ENCODE measurements at places on chromosomes 4 and X.

DNA sequence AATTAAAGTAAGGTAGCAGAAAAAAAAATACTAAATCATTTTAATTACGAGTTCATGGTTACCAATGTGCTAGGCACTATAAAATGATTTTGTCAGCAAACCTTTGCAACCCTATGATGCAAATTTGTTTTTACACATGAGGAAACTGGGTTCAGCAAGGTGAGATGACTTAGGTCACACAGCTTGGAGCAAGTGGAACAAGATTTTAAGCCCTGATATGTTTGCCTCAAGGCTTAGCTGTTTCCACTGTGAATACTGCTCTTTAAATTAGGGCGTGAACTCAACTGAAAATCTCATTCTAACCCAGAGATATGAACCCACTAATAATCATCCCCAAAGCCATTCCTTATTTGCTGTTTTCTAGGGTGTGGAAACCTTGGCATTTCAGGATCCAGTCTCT lies 86.3 kb downstream of the CEP44 start:
- no peaks in the 10 kb centered on the region for H3K36me3 ChIP-seq
- no peak overlapping the region for H3K27ac ChIP-seq
- H3K4me1 ChIP-seq: no peaks in the 10 kb centered on the region

GRCh38 chr4:80412322-80412721 lies 76.8 kb downstream of the CFAP299 start:
- no peak overlapping the region for H3K4me3 ChIP-seq
- no peaks in the 10 kb centered on the region for H3K4me1 ChIP-seq
- no peaks in the 10 kb centered on the region for H3K27me3 ChIP-seq
- H3K27ac ChIP-seq: no peak overlapping the region
- no peaks in the 10 kb centered on the region for H3K36me3 ChIP-seq

GRCh38 chr4:153465615-153466080 lies 512 bp upstream of the TMEM131L start:
- peak overlapping the region; percentile 55 for H3K27ac ChIP-seq
- peaks cover 10% of the 10 kb centered on the region for H3K36me3 ChIP-seq
- peak overlapping the region; percentile 96 for H3K4me3 ChIP-seq
- no peaks in the 10 kb centered on the region for H3K27me3 ChIP-seq

DNA sequence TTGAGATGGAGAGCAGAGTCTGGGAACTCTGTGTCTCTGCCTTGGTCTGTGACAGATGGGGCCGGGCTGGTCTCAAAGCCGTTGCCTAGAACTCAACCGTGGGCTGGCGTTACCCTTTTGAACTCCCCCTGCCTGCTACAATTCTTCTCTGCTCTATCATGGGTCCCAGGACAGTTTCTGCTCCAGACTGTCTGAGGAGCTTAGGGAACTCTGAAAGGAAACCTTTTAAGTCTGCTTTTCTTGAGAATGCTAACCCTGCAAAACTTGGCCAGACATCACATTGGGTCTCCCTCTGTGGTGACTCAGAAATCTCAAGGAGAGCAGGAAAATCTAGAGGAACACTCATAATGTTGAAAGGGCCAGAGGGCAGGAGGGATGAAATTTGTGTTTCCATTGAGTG lies 240.6 kb downstream of the CBR4 start:
- no peaks in the 10 kb centered on the region for H3K4me1 ChIP-seq
- no peak overlapping the region for H3K4me3 ChIP-seq
- H3K27me3 ChIP-seq: peaks cover 16% of the 10 kb centered on the region
- no peak overlapping the region for H3K27ac ChIP-seq
- no peaks in the 10 kb centered on the region for H3K36me3 ChIP-seq

- H3K27ac ChIP-seq: no peak overlapping the region
- peaks cover 7% of the 10 kb centered on the region for H3K27me3 ChIP-seq
- no peak for DNase-seq
Observed at GRCh38 chrX:1341545-1342184, 5.1 kb downstream of the IL3RA start.

DNA sequence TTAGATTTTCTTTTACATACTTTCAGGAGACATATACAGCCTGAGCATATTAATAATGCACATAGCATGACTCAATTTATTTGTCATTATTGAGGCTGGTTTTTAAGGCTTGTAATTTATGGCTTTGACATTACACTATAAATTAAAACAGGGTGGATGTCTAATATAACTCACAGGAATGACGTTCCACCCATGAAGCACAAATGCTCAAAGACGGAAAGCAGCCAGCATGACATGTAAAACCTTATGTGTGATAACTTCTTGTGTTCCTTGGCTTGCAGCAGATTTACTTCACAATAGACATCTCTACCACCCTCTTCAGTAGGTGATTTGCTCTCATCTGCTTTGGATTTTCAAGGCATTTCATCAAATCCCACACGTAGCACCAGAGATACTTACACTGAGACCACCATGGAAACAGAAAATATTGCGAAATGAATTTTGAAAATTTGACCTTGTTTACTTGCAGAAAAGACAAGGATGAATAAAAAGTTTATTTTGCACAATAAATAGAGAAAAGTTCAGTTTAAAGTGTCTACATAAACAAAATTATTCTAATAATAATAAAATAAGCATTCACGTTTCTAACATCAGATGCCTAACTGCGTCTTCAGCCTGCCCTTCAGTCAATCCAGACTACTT lies 64.7 kb upstream of the BTC start:
- no peak overlapping the region for H3K4me3 ChIP-seq
- H3K4me1 ChIP-seq: no peaks in the 10 kb centered on the region
- H3K27me3 ChIP-seq: peaks cover 19% of the 10 kb centered on the region
- DNase-seq: no peak
- H3K36me3 ChIP-seq: no peaks in the 10 kb centered on the region
- no peak overlapping the region for H3K27ac ChIP-seq

DNA sequence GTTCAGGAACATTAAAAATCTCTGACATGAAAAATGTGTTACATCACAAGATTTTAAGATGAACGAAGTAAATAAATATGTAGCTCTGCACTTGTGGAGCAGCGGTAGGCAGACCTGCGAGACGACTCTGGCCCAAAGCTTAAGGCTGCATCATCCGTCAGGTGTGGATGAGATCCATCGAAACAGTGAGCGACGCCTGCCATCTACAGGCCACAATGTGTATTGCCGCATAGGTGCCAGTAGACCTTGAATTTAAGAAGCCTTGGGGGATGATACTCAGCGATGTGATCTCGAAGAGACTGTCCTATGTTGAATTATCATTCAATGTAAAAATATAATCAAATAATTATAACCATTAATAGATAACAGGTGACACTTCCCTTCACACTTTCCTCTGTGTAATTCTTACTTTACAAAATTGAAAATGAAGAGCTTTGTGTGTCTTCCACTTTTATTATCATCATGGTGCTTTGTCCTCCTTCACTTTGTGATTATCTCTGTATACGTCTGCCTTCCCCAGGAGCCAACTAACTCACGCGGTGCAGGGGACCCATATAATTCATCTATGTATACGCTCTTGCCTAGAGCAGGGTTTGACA lies 851.0 kb downstream of the RAB28 start:
- peaks cover 17% of the 10 kb centered on the region for H3K27me3 ChIP-seq
- no peak overlapping the region for H3K27ac ChIP-seq
- no peak overlapping the region for H3K4me3 ChIP-seq
- peaks cover 1% of the 10 kb centered on the region for H3K36me3 ChIP-seq

DNA sequence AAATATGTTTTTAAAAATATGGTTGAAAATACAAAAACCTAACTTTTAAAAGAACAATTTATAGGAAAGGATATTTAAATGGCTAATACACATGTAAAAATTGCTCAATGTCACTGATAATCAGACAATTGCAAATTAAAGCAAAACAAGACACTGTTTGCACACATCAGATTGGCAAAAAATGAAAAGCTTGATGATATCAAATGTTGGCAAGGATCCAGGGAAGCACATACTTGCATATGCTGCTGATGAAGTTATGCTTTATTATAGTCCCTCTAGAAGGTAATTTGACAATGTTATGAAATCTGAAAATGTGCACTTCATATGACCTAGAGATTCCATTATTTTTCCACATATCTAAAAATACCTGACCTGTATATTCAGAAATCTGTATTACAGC lies 45.7 kb upstream of the EPGN start:
- no peak for DNase-seq
- no peaks in the 10 kb centered on the region for H3K36me3 ChIP-seq
- H3K27me3 ChIP-seq: no peaks in the 10 kb centered on the region
- H3K4me3 ChIP-seq: no peak overlapping the region
- H3K4me1 ChIP-seq: no peaks in the 10 kb centered on the region
- H3K27ac ChIP-seq: no peak overlapping the region

DNA sequence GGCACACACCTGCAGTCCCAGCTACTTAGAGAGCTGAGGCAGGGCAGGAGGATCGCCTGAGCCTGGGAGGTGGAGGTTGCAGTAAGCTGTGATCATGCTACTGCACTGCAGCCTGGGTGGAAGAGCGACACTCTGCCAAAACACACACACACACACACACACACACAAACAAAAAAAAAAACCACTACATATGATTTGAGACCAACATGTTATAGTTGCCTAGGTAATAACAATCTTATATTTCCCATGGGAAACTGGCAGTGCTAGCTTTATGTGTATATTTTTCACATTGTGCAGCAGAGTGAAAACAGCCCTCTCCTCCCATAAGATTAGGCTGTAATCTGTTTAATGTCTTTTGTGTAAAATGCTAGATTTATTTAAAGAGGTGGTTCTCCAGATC lies 3.1 kb upstream of the FAM241A start:
- H3K4me1 ChIP-seq: peaks cover 20% of the 10 kb centered on the region
- peaks cover 2% of the 10 kb centered on the region for H3K36me3 ChIP-seq
- H3K27me3 ChIP-seq: no peaks in the 10 kb centered on the region
- DNase-seq: no peak
- no peak overlapping the region for H3K4me3 ChIP-seq

DNA sequence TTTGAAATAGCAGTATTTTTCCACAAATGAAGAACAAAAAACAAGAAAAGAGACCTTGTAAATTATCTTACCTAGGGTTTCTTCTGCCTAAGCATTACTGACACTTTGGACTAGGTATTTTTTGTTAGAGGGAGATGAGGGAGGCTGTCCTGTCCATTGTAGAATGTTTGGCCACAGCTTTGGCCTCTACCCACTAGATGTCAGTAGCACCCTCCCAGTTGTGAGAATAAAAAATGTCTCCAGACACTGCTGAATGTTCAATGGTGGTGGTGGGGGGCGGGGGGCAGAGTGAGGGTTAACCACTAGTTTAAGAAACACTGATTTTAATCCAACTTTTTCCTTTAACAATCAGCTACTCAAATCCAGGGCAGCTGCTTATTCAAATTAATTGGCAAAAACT lies 25.8 kb downstream of the OTUD4 start:
- H3K27me3 ChIP-seq: no peaks in the 10 kb centered on the region
- no peaks in the 10 kb centered on the region for H3K4me1 ChIP-seq
- peaks cover 70% of the 10 kb centered on the region for H3K36me3 ChIP-seq
- no peak overlapping the region for H3K4me3 ChIP-seq
- DNase-seq: no peak
- H3K27ac ChIP-seq: peak overlapping the region; percentile 71

DNA sequence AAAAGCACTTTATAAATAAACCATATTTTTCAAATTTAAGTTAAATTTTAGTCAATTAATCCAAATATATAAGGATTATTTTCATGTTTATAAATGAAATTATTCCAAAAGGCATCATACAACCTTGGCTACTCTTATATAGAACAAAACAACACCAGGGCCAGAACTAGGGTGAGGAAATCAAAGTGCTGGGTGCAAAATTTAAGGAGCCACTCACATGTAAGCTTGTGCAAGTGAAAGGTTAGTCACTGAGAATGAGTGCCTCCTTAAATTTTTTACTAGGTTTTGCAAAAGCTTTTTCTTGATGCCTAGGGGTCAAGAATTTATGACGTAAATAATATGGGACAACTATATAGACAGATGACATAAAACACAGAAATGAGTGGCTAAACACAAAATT lies 83.4 kb upstream of the COX18 start:
- no peaks in the 10 kb centered on the region for H3K27me3 ChIP-seq
- DNase-seq: no peak
- no peak overlapping the region for H3K27ac ChIP-seq
- no peak overlapping the region for H3K4me3 ChIP-seq
- peaks cover 5% of the 10 kb centered on the region for H3K4me1 ChIP-seq

- DNase-seq: no peak
- H3K27me3 ChIP-seq: no peaks in the 10 kb centered on the region
- peaks cover 14% of the 10 kb centered on the region for H3K4me1 ChIP-seq
- peak overlapping the region; percentile 58 for H3K27ac ChIP-seq
- peaks cover 55% of the 10 kb centered on the region for H3K36me3 ChIP-seq
Observed at GRCh38 chr4:102541697-102542096, 40.5 kb downstream of the NFKB1 start.

DNA sequence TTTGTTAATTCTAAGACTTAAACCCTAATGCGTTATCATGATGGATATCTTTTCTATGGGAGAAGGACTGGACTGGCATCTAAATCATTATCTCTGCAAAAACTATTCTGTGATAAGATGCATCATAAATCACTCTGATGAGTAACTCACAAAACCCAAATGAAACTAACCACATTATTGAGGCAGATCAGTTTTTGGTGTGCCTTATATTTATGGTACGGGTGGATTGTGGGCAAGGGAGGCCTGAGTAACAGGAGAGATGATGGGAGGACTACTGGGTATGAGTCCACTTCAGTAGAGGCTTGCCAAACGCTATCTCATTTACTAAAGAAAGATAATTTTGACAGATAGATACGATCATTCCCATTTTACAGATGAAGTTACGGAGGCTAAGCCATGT lies 66.4 kb upstream of the GUCY1A1 start:
- DNase-seq: no peak
- no peaks in the 10 kb centered on the region for H3K27me3 ChIP-seq
- H3K4me1 ChIP-seq: no peaks in the 10 kb centered on the region
- no peaks in the 10 kb centered on the region for H3K36me3 ChIP-seq
- no peak overlapping the region for H3K27ac ChIP-seq

GRCh38 chr4:4666693-4667621 lies 125.1 kb upstream of the STX18 start:
- no peak overlapping the region for H3K27ac ChIP-seq
- no peak for DNase-seq
- H3K4me1 ChIP-seq: no peaks in the 10 kb centered on the region
- no peaks in the 10 kb centered on the region for H3K27me3 ChIP-seq
- no peak overlapping the region for H3K4me3 ChIP-seq
- peaks cover 4% of the 10 kb centered on the region for H3K36me3 ChIP-seq

DNA sequence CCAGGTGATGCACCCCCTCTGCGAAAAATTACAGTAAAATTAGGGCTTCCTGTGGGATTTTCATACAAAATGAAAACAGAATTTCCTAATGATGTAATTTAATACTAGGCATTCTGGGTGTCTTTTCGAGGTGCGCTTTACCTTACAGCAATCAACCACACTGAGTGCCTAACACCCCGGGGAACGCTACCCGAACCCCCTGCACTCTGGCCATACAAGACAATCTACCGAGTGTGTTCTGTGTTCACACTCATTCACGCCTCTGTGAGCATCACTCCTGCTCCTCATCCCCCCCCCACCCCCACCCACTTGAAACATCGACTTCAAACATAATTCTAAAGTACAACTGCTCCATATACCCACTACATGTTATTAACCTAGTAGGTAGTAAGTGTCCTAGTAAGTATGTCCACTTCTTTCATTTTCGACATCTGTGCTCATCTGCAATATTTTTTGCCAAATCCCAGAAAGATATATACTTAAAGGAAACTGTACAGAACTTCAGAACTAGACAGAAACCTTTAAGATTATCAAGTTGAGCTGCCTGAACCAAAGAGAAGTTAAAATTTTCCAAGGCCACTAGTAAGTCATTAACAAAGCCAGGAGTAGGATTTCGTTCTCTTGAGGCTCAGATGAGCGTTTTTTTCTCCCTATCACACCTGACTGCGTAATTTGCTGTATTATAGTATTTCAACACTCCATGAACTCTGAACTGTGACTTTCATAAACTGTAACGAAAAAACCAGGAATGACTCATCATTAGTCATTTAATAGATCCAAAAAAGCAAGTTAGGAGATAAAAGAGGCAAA lies 80.0 kb downstream of the FAT1 start:
- no peaks in the 10 kb centered on the region for H3K4me1 ChIP-seq
- H3K27ac ChIP-seq: no peak overlapping the region
- no peaks in the 10 kb centered on the region for H3K27me3 ChIP-seq
- no peaks in the 10 kb centered on the region for H3K36me3 ChIP-seq

Measured in central memory CD8-positive, alpha-beta T cell (primary cell).